CD4-positive, alpha-beta T cell treated with Interleukin-6 at 100 ng/mL for 8 hours (primary cell): ENCODE measurements at places on chromosomes 7 and 10.
A peak's percentile ranks its signal among the peaks of the same experiment; 100 is the strongest.

DNA sequence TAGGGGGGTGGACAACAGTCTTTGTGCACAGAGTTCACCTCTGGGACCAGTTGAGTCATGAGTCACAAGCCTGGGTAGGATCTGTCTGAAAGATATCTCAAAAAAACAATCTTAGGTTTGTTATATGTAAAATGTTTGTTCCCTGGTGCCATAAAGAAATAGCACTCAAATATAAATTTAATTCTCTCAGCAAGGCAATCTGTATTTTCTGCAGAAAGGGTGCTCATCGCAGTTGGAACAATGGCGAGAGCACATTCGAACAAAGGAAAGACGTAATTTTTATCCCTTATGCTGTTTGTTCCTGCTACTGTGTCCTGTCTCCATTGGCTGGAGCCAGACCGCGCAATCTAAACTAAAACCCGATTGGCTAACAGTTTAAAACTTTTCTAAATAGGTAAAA, 63.7 kb downstream of the GALNT11 start:
- DNase-seq: no peak

- no peak for DNase-seq
Observed at GRCh38 chr10:61987537-61987936, 86.0 kb downstream of the ARID5B start.

DNA sequence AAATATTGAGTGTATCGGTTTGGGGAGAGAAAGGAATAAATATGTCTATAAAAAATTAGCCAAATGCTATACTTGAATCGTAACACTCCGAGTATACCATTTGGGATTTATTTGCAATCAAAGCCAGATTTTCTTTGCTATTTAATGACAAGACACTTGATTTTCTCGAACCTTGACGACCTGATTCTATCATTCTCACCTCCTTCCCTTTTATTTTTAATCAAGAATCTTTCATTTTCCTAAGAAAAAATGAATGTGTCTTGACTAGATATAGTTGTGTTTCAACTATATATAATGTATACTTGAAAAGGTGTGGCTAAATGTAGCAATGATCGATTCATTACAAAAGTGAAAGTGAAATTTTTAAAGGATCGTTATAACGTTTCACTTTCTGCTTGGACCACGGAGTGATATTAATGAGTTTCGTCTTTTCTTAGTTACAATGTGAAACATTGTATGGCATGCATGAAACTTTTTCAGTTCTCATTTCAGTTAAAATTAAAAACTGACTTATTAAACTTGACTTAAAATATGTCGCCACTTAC, 562 bp downstream of the NUB1 start:
- DNase-seq: no peak

DNA sequence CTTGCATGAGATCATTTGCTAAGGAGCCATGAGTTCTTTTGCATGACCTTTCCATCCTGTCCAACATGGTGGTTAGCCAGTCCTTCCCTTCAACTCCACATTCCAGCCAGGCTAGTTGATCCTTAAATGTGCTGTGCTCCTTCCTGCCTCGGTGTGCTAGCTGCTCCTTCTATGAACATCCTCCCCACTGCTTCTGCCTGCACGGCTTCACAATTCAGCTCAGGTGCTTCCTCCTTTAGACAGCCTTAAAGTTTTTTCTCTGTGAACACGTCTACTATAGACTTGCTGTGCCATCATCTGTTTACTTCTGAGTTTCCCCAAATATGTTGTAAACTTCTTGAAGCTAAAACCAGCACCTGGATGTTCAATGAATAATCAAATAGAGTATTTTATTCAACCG, 95.5 kb downstream of the OTUD1 start:
- peak; percentile 32 for DNase-seq

- no peak for DNase-seq
Observed at GRCh38 chr7:26398427-26398755, 106.7 kb downstream of the SNX10 start.

- DNase-seq: no peak
Observed at GRCh38 chr10:61356354-61356753, 96.8 kb downstream of the TMEM26 start.

GRCh38 chr10:60384011-60384410, 5.7 kb downstream of the ANK3 start:
- DNase-seq: no peak
